Progenitor cell of endocrine pancreas (in vitro differentiated cells): ENCODE measurements at places on chromosomes 2 and 18.

DNA sequence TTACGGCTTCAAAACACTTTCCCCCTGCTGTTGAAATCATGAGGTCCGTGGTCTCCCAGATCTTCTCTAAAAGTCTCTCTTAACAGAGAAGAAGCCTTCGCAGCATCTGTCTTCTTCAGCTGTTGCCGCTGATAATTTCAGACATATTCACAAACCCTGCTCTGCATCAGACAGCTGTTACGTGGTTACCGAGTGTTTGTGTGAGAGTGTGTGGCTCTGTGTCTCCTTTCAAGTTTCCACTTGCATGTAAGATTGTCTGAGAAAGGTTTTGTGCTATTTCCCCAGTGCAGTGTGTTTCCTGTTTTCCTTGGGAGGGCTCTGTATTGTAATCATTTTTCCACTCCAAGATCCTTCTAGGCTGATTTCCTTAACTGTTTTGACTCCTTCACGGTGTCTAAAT is 32.8 kb downstream of the MAIP1 start:
- no peak for DNase-seq

DNA sequence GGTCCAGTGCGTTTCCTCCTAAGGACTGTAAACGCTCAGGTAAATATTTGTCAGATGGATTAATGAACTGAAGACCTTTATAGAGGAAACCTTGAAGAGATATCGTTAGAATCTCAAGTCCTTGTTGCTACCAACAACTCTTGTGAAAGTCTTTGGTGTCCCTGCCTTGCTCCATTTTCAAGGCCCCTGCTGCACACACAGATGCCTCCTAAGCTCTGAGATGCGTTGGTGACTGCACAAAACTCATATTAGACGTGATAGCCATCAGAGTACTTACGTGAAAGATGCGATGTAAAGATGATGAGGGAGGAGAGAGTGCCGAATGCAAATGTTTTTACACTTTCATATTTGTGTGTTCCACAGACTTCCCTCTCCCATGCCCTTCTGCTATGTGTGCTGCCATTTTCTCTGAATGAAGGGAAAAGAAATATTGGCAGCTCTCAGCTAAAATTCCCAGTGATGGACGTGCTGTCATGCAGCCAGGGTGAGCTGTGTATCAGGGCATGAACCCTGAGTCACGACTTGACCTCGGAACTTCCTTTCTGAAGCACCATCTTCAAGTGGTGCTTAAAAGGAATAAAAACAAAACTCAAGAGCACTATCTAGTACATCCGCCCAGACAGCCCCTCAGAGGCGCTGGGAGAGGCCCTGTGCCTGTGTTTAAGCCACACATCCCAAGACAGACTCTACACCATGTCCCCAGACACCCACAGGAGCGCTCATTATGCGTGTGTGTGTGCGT is 117.4 kb downstream of the FAM210A start:
- no peak for DNase-seq

DNA sequence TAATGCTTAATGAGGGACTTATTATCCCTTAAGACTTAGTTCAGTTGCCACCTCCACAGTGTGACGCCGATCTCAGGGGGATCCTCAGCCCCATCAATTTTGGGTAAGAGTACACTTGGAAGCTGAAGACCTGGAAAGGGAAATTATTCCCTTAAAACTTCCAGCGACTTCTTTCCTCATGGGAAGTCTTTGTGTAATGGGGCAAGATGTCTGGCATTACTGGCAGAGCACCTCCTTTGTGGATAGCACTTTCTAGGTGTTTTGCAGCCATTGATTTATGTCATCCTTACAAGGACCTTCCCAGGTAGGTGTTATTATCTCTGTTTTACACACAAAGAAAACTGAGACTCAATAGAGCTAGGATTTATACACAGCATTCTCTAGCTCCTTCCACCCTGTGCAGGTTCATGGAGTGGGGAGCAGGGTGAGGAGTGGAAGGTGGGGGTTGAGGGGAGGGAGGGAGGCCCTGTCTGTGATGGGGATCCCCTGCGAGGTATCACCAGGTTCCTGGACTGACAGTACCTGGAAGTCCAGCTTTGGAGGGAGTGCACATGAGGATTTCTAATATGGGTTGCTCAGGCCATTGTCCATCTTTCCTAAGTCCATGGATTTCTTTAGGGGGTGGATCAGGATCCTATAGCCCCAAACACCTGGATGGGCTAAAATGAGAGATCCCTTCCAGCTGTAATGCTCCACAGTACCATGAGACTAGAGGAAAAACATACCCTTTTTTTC is 79.4 kb downstream of the MYCN start:
- no peak for DNase-seq

DNA sequence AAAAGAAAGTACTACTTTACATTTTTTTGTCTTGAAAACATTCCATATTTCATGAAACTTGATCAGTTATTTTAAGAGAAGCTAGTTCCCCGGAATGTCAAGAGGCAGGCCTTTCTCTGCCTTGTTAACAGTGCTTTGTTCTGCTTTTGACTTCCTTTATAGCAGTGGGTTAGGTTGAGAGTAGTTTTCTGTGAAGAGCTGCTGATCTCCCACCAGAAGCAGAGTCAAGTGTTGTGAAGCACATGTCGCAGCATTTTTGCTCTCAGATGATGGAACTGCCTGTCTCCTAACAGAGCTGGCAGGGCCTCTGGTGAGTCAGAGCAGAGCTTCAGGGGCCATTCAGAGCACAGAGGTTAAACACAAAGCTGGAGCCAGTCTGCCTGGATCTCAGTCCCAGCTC is 871.8 kb downstream of the SLC4A3 start:
- DNase-seq, result no peak

- DNase-seq, result no peak
These were observed 115.3 kb upstream of the TANK start for GRCh38 chr2:161044921-161045320.

DNA sequence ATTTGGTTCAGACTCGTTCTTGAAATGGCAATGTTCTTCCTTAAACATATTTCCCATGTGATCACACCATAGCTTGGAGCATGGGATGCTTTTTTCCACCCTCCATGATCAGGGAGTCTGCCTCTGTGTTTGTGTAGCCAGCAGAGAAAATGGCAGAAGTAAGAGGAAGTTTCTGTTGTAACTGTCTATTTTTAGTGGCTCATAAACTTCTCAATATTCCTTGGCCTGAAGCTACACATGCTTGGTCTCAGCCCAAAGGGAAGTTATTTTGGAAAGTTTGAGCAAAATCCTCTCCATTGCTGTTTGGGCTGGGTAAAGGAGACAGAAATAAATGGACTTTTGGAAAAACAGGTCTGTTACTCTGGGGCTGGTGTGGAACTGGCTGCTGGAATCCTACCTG is 33.4 kb upstream of the ITGA6 start:
- DNase-seq, result no peak

DNA sequence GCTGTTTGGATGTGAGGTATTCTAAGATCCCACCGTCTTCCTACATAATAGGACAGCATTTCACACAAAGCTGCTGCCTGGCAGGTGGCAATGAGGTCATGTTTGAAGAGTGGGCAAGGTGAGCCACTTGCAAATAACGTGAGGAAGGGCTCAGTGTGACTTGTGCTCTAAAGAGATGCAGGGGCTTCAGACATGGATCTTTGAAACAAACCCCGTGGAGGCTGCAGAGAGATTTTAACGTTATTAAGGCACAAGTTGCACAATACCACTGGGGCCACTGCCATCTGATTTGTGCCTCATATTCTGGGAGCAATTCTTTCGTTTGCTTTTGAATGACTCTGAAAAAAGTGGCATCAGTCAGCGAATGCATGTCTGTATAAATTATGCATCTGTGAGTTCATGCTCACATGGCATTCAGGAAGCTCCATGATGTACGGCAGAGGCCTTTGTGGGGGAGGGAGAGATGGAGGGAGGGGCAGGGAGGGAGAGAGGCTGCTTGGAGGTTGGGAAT is 362.0 kb downstream of the SOX11 start:
- no peak for DNase-seq
